ENCODE measurements at places on chromosomes 11 and 22.
A peak's percentile ranks its signal among the peaks of the same experiment; 100 is the strongest.

- DNase-seq = no peak
These were observed 36.9 kb downstream of the ARFGAP3 start for GRCh38 chr22:42820045-42820763.

DNA sequence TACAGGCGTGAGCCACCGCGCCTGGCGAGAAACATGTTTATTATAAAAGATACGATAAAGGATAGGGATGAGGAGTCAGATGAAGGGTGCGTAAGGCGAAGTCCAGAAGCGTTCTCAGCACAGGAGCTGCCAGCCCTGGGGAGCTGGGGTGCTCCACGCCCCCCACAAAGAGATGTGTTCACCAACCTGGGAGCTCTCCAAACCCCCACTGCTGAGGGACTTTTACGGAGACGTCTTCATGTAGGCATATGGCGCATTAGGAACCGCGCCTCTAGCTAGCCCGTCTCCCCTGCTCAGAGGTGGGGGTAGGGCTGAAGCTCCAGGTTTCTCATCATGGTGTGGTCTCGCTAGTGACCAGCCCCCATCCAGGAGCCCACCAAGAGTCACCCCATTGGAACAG, 8.4 kb upstream of the ZBED4 start:
- no peak for DNase-seq

DNA sequence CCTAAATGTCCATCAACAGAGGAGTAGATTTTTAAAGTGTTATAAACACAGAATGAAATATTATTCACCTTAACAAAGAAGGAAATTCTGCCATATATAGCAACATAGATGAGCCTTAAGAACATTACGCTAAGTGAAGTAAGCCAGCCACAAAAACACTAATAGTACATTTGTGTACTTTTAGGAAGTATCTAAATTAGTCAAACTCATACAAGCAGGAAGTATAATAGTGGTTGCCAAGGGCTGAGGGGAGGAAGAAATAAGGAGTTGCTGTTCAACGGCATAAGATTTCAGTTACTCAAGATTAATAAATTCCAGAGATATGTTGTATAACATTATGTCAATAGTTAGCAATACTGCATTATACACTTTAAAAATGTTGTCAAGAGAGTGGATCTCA, 181.7 kb upstream of the ZC3H12C start:
- no peak for DNase-seq

GRCh38 chr22:19756288-19757128, 4.1 kb upstream of the TBX1 start:
- DNase-seq = peak; percentile 69

GRCh38 chr11:131108760-131109159, 192.5 kb upstream of the SNX19 start:
- DNase-seq = no peak

DNA sequence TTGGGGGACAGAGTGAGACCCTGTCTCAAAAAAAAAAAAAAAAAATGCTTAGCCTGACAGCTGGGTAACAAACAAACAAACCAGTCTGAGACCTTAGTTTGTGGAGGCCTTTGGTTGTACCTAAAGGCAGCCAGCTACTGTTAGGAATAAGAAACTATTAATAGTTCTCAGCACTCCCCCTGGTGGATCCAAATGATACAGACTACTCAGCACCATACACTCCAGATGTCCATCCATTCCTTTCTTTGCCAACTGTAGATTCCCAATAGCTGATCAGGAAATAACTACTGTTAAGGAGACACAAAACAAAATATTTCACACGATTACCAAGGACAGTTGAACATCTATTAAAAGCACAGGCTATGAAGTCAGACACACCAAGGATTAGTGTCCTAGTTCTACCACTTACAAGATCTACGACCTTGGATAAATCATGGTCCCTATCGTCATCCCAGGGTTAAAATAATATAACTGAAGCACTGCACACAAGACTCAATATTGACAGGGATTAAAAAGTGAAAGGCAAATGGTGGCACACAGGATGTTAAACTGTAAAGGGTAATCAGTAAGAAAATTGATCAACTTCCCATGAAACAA, 17.2 kb downstream of the CLDN25 start:
- no peak for DNase-seq

DNA sequence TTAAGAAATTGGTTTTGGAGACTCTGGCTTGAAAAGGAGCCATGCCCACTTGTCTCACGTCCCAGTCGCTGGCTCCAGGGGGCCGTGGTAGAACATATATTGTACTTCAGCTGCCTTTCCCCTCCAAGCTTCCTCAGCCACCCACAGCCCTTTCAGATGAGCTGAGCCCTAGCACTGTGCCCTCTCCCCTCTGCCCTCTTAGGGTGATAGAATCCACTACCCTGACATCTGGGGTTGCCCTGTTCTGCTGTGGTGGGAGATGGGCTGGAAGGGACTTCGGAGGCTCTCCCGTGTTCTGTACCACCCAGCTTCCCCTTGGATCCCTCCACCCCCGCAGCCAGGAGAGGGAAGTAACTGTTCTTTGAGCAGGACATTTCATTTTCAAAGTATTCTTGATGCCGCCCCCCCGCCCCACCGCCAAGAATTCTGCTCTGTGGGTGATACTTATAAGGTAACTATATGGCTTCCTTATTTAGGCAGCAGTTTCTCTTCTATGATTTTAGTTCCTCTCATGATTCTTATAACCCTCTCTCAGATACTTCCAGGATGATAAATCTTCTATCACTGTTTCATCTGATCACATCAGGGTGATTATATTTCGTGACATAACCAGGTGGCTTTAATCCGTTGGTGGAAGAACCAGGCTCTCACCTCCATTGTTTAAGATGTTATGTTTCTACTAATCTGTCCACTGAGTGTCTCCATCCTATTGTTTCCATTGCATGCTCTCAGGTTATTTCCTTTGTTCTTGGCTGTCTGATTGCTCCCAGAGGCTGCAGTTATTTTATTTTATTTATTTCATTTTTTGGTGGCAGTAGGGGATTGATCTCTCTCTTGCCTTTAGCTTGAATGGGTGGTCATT, 24.1 kb downstream of the ZBTB16 start:
- no peak for DNase-seq

- DNase-seq = no peak
These were observed 168.8 kb upstream of the CADM1 start for GRCh38 chr11:115672999-115673411.

GRCh38 chr22:50544078-50544745, 1.5 kb upstream of the KLHDC7B start:
- DNase-seq = peak; percentile 86

Measured in CD8-positive, alpha-beta T cell (primary cell).